ENCODE measurements at places on chromosomes 7 and 10.

DNA sequence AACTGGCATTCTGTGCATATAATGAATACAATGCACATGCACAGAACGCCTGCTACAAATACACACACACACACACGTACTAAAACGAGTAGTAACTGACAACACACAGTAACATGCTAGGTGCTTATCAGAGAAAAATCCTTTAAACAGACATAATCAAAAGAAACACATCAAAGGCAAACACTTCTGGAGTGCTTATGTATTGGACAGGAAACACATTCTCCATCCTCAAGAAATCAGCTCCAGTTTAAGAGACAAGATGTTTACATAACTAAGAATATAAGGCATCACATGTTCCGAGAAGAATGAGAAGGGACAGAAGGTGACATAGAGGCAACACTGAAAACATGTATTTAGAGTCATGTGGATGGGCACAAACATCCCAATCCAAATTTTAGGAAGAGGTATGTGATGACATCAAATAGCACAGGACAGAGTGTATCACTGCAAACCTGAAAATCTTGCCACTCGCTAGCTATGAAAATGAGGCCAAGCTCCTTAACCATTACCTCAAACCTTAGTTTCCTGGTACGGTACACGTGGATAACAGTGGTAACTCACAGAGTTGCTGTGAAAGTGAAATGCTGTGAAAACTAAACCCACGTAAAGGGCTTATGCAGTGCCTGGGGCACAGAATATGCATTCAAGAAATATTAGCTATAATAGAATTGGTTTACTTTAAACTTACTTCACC, 619.6 kb downstream of the PARD3 start:
- no peak for DNase-seq

GRCh38 chr7:95686109-95686508, 86.2 kb upstream of the DYNC1I1 start:
- peak; percentile 82 for DNase-seq

- no peak for DNase-seq
Measured at GRCh38 chr7:157612664-157613561, 276.1 kb downstream of the DNAJB6 start.

DNA sequence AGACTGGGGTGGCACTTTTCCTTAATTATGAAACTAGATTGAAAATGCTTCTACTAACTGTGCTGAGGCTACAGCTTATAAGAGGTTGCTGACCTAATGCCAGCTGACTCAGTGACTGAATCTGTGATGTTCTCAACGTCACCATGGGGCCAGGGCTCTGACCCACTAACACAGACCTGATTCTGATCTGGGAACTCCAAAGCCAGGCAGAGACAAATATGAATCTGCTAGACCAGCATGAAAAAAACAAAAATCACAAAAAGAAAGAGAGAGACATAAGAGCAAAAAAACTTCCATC, 16.1 kb downstream of the USP6NL start:
- peak; percentile 29 for DNase-seq

- no peak for DNase-seq
Measured at GRCh38 chr7:67724435-67724834, 727.8 kb downstream of the TYW1 start.

GRCh38 chr7:74280985-74281384, 8.2 kb upstream of the CLIP2 start:
- peak; percentile 73 for DNase-seq

GRCh38 chr7:74633451-74633921, 24.0 kb upstream of the GTF2I start:
- DNase-seq = no peak

DNA sequence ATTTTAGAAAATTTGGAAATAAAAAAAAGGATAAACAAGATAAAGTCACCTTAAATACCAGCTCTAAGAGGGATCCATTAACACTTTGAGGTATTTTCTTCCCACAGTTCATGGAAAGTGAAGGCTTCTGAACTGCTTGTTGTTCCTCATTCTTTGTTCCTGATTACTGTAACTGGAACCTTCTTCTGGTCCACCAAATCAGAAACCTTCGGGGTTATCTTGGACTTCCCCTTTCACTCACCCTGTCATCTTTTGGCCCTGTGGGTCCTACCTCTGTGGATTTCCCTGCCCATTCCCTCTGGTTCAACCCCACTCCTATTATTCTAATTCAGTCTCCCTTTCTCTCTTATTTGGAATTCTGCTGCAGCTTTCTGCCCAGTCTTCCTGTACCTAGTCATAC, 116.5 kb upstream of the PRPS1L1 start:
- DNase-seq = no peak

GRCh38 chr10:77925795-77926565, 575 bp downstream of the DLG5 start:
- DNase-seq = peak; percentile 27

- peak; percentile 53 for DNase-seq
Measured at GRCh38 chr7:18573410-18574234, 78.1 kb downstream of the HDAC9 start.

GRCh38 chr7:105599551-105599950, 18.3 kb upstream of the EFCAB10 start:
- DNase-seq = no peak

DNA sequence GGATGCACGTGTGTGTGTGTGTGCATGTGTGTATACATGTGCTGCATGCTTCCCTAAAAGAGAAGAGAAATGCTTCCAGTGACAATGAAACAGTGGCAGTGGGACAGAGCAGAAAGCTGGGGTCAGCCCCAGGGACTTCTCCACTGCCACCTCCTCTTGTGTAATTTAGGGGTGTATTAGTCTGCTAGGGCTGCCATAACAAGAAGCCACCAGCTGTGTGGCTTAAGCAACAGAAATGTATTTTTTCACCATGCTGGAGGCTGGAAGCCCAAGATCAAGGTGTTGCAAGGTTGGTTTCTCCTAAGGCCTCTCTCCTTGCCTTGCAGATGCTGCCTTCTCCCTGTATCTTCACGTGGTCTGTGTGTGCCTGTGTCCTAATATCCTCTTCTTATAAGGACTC, 190.5 kb downstream of the CXCL12 start:
- no peak for DNase-seq

- DNase-seq = no peak
Measured at GRCh38 chr7:2725178-2726105, 37.4 kb downstream of the AMZ1 start.

GRCh38 chr7:75985009-75985517, 9.3 kb downstream of the TMEM120A start:
- DNase-seq = no peak

- no peak for DNase-seq
Measured at GRCh38 chr7:40499718-40500117, 364.9 kb downstream of the SUGCT start.

DNA sequence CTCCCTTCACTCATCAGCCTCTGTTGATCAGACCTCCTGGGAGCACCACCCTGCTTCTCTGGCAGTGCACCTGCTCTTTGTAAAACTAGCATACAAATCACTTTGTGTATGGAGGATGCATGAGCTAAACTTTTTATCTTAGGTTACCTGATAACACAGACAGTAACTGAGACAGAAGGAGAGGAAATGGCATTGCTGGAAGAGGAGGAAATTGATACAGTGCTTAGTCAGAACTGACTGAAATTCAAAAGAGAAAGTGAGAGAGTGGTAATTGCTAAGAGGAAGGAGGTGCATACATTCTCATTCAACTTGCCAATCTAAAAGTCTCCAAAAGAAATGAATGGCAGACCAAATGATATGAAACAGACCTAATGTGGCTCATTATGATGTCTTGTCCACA, 1120.7 kb downstream of the GATA3 start:
- no peak for DNase-seq

- no peak for DNase-seq
Measured at GRCh38 chr7:89503281-89503680, 651.0 kb upstream of the STEAP1 start.

- DNase-seq = no peak
Measured at GRCh38 chr7:72190919-72191318, 221.2 kb downstream of the CALN1 start.

Measured in myocyte (in vitro differentiated cells).